D721Med (cell line): ENCODE measurements at places on chromosomes 11 and 22.

GRCh38 chr11:34650528-34650927 lies 29.6 kb downstream of the EHF start:
- DNase-seq = no peak

DNA sequence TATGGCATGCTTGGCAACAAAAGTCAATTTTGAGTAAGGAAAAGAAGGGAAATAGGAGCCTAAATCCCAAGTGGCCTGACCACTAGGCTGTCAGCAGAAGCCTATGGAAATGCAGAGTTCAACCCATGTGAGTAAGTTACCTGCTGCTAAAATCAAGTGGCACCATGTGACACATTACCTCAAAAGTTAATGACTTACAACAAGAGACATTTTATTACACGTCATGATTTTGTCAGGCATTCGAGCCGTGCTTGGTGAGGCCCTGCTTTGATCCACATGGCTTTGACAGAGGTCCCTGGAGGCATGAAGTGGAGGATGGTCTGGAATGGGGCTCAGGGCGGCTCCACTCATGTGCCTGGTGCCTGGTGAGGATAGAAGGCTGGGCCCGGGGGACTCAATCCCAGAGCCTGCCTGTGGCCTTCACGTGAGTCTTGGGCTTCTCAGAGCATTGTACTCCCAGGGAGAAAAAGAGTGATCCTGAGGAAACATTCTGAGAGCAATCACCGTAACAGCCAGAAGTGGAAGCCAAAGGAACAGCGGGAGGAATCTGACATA lies 339.1 kb upstream of the B3GAT1 start:
- DNase-seq = no peak

GRCh38 chr22:45757936-45758335 lies 86.3 kb downstream of the ATXN10 start:
- DNase-seq = no peak

- DNase-seq = no peak
Measured at GRCh38 chr11:1260023-1260501, 37.2 kb downstream of the MUC5B start.

DNA sequence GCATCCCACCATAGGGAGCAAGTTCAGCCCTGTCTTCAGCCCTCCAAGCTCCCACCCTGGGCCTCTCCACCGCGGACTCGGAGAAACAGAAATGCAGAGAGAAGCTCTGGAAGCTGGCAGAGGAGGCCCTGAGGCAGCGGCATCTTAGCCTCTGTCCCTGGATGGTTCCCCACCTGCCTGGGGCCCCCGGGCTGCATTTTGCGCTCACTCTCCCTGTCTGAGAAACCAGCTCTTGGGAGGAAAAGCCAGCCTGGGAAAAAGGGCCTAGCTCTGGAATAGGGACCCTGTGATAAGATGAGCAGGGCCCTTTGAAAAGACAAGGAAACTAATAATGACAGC lies 12.0 kb upstream of the SPI1 start:
- no peak for DNase-seq

DNA sequence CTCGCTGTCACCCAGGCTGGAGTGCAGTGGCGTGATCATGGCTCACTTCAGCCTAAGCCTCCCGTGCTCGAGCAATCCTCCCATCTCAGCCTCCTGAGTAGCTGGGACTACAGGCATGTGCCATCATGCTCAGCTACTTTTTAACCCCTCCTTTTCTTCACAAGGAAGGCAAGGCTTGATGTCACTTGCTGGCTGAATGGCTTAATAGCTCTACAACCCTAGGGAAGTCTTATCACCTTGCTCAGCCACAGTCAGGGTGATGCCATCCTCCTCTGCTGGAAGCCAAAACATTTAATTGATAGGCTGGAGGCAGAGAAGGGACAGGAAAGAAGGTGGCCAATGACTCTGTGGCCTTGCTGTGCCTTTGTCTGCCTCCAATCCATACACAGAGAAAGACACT lies 131.9 kb downstream of the MED15 start:
- no peak for DNase-seq

DNA sequence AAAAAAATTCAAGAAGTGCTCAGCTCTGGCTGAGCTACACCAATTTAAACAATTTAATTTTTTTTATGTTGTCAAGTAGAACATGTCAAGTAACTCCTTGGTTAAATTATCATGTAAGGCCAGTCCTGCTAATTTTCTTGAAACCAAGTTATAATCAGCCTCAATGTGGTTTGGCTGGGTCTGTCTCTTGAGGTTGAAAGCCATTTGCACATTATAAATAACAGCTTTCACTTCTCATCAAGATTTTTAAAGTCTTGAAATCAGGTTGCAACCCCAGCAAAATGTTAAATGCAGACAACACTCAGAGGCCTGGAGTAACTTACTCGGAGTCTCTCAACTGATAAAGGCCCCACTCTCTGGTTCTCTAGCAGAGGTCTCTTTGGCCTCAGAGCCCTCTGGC lies 324.4 kb downstream of the BRD1 start:
- no peak for DNase-seq

DNA sequence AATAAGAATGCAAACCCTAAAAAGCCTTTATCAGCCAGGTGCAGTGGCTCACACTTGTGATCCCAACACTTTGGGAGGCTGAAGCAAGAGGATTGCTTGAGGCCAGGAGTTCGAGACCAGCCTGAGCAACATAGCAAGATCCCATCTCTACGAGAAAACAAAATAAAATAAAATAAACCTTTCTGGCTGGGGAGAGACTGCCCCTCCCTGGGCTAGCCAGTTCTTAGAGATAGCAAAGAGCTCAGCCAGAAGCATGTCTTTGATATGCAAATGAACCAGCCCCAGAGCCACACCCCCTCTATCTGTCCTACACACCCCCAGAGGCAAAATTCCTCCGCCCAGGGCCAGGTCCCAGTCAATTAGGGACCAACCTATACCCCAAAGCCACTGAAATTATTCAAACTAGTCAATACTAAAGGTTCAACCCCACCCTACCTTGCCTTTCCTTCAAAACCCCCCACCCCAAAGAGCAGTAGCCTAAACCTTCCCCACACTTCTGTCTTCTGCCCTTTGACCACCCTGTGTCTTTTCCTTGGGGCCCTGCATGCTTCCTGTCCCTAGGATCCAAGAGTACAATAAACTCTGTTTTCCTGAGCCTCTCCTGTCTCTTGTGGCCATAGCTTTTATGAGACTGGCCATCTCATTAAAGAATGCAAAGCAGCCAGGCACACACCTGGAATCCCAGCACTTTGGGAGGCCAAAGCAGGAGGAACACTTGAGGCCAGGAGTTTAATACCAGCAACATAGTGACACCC lies 37.3 kb upstream of the CXCR5 start:
- no peak for DNase-seq

- no peak for DNase-seq
Measured at GRCh38 chr11:97614606-97615005, 1224.8 kb downstream of the JRKL start.

DNA sequence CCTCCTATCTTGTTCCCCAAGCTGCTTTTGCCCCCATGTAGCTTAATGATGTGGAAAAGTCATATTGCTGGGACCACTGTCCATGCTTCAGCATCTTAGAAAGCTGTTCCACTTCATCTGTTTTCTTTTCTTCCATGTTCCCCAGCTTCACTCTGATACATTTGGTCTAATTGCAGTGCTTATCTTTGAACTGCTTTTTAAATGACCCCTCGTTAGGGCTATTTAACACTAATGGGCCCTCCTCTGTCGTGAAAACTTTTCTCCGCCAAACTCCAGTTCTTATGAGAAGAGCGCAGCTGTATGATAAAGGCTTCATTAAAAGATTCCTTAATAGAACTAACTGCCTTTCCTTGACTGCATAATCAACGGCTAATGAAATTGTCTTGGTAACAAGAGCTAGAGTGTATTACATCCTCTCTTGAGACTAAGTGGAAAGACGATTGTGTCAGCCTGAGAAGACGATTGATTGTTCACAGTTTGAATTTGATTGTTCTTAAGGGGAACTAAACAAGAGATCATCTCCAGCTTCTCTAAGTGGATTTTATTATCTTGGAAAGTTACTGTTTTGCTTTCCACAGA lies 165.0 kb upstream of the MTNR1B start:
- DNase-seq = no peak

- no peak for DNase-seq
Measured at GRCh38 chr11:8828046-8828445, 82.9 kb upstream of the AKIP1 start.

GRCh38 chr11:18794956-18795355 lies 3.4 kb upstream of the PTPN5 start:
- no peak for DNase-seq

GRCh38 chr22:36386351-36386899 lies 1.3 kb downstream of the MYH9 start:
- DNase-seq = no peak

GRCh38 chr11:25733777-25734176 lies 598.2 kb upstream of the ANO3 start:
- DNase-seq = no peak

DNA sequence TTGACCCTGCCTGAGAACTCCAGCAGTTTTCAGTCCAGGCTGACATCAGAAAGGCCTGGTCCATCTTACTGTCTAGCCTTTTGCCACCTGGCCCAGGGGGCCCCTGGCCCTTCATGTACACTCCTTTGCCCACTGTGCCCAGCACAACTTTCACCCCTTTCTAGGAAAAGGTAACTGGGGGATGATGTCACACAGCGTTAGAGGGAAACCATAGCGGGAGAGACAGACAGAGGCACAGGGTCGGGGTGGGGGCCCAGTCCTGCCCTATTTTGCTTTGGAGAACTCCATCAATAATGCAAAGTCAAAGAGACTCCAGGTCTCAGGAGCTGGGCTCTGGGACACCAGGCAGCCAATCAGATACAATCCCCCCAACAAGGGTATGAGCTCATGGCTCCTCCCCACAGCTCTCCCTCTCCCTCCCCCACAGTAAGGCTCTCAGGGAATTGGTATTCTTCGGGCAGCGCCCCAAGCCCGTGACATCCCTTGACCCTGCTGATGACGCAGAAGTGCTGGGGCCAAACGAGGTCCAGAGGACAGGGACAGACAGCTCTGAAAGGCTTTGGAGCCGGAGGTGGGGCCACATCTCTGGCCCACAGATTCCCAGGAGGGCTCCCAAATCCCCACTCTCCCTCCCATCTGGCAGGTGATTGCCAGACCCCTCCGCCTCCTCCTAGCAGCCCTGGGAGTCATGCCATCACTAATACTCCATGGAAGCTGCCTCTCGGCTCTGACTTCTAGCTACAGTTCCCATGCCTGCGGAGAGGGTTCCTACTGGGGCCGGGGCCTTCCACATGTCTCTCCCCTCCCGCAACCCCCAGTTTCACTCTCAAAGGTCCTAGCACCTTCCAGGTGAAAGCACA lies 5.9 kb downstream of the USP2 start:
- DNase-seq = peak; percentile 17

- DNase-seq = no peak
Measured at GRCh38 chr11:83933008-83933407, 646.8 kb upstream of the CCDC90B start.

DNA sequence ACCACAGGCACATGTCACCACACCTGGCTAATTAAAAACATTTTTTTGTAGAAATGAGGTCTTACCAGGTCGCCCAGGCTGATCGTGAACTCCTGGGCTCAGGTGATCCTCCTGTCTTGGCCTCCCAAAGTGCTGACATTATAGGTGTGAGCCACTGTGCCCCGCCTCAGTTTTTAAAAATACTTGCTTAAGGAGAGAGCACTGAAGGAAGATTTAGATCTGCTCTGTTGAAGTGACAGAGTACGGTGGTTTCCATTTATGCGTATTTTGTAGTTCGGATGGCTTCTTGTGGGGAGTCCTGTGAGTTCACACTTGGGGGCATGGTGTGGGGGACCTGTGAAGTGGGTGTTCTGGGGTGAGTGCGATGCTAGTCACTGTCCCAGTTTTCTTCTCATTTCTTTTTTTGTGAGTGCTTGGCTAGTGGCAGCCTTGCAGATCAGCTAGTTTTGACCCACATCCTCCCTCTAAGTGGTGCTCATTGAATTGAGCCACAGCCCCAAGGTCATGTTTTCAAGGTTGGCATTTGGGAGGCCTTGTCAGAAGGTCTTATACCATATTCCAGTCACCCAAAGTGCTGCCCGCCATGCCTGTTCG lies 31.5 kb downstream of the PTPRJ start:
- DNase-seq = no peak

DNA sequence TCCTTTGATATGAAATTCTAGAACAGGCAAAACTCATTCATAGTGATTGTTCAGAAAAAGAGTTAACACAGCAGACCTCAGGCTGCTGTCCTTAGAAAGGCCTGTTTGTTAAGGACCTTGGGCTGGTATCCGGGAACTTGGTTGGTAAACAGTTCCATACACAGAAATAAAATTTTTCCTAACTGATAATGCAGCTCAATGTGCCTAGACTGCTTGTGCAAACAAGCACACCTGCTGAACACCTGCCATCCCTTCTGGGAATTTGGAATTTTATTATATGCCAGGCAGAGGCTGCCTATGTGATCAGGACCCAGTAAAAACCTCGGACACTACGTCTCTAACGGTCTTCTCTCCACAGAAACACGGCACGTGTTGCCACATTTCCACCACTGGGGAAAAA lies 11.5 kb downstream of the THAP12 start:
- DNase-seq = no peak

DNA sequence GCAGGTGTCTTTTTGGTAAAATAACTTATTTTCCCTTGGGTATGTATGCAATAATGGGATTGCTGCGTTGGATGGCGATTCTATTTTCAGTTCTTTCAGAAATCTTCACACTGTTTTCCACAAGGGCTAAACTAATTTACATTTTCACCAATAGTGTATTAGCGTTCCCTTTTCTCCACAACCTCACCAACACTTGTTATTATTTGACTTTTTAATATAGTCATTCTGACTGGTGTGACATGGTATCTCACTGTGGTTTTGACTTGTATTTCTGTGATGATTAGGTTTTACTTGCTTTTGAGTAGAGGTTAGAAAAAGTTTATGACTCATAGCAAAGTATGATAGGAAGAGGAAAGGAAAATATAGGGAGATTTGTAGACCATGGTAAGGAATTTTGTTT lies 92.3 kb downstream of the DLG2 start:
- no peak for DNase-seq

GRCh38 chr22:48146426-48146825 lies 1384.0 kb downstream of the TBC1D22A start:
- no peak for DNase-seq

GRCh38 chr11:47616726-47617416 lies 22.7 kb upstream of the C1QTNF4 start:
- peak; percentile 56 for DNase-seq

- no peak for DNase-seq
Measured at GRCh38 chr22:31184015-31184414, 24.0 kb downstream of the RNF185 start.

DNA sequence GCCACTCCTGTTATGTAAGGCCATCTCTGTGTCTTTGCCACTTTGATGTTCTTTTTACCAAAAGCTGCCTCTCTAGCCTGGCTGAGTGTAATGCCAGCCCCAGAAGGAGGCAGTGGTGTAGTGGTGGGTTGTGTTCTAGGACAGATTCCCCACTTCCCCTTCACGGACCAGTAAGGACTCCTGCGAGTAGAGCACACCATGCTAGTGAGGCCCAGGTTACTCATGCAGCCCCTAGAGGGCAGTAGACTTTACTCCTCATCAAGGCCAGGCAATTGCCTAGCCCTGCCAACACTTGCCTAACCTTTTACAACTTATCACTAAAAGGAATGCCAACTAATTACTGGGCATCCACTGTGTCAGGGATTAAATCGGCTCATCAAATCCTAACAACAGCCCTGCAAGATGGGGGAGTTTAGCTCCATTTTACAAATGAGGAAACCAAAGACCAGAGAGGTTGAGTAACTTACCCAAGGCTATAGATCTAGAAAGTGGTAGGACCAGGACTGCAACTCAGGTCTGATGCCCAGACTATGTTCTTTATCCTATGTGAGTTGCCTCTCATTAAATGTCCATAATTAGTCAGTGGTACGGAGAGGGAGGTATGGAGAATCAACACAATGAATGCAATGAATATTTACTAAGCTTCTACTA lies 75.3 kb downstream of the APIP start:
- DNase-seq = no peak

GRCh38 chr11:57644748-57645688 lies 4.7 kb downstream of the YPEL4 start:
- peak; percentile 76 for DNase-seq
